Pulmonary artery endothelial cell (primary cell): ENCODE measurements at places on chromosomes 4 and X. TPM values are rescaled to one million over a fixed set of nuclear protein-coding genes. Genes with fewer than 3 reads are reported as not detected.

The CXCL9 gene
- total RNA-seq, result not detected in 2 replicates

The CSAG2 gene
- total RNA-seq, result not detected in 2 replicates

The TMPRSS11B gene
- not detected in 2 replicates for total RNA-seq

The WDFY3 gene
- total RNA-seq, result 95.5 and 129 TPM in 2 replicates

The ARHGAP6 gene
- total RNA-seq, result 0.11 and 0.86 TPM in 2 replicates

The ATOH1 gene
- total RNA-seq, result not detected in 2 replicates

The AFM gene
- not detected in 2 replicates for total RNA-seq

The BRS3 gene
- not detected in 2 replicates for total RNA-seq

The L1CAM gene
- total RNA-seq, result 0.11 and 0.13 TPM in 2 replicates

DNA sequence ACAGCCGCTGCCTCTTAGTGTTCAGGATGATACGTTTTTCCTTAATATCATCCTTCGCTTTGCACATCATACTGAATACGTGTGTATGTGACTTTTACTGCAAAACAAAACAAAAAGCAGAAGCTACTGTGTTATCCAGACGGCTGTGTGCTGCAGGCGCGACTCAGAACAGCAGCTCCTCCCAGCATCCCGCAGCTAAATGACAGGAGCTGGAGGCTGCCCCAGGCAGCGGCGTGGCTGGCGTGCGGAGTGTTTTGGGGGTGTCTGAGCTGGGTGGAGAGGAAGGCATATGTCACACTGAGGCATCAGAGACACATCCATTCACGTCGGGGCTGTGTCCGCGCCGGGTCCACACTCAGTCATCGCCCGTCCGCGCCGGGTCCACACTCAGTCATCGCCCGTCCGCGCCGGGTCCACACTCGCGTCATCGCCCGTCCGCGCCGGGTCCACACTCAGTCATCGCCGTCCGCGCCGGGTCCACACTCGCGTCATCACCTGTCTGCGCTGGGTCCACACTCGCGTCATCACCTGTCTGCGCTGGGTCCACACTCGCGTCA, 16.6 kb downstream of the PCGF3 start:
- no peak for DNase-seq

DNA sequence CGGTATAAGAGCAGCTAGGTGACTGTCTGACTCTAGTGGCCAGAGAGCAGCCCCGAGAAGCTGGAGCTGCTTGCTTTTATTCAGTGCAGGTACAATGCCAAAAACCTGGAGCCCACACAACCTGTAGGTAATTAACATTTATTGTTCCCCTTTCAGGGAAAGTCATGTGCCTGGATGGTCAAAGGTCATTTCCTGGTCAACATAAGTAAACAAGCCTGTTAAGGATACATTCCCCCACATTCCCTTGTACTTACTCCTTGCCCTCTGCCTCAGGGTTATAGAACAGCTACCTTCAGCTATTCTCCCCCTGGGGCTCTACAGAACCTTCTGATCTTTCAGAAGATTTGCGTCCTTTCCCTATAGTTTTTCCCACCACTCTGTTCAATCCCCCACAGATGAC, 253.4 kb downstream of the TMA16 start:
- DNase-seq, result no peak

DNA sequence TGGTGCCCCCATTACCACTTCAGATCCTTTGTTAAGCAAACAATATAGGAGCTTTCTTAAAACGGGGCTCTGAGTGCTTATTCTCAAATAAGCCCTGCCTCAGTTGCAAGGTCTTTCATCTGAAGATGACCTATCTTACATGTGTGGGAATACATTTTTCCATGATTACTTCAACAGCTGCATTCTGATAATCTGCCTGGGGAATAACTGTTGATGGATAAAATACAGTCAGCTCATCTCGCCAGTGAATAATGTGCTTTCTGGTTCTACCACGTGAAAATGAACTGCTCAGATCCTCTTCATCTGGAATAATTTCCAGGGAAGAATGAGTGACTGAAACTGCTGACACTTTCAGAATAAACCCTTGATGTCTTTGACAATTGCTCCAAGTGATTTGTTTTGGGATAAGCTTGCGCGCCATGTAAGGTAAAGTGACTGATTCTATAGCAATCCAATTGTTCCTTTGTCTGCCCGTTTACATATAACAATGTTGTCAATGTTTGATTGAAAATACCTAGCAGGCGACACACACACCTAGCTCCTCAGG, 161.3 kb downstream of the RTL9 start:
- no peak for DNase-seq

DNA sequence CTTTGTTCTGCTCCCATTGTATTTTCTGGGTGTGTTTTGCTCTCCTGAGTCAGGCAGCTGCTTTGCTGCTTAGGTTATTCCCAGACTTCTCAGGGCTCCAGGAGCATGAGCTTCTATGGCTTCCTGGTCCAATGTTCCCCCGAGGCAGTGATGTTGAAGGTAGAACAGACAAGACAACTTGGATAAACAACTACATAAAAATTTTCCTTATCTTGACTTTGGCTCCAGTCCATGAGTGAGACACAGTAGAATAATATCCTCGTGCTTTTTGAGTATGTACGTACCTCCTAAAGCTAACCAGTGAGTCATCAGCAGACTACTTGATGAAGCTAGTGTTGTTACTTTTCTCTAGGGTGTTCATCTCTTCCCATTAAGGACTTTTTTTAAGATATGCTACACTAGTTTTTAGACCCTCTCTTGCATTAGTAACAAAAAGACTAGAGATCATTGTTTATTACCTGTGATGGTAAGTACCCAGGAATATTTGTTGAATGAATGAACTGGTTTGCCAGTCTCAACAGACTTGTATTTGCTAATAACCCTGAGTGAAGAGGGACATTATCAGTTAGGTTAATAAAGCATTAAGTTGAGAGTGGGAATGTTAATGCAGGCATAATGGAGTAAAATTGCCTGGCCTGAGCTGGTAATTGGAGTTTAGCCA, 131.9 kb downstream of the FHIP1A start:
- DNase-seq, result peak; percentile 8

DNA sequence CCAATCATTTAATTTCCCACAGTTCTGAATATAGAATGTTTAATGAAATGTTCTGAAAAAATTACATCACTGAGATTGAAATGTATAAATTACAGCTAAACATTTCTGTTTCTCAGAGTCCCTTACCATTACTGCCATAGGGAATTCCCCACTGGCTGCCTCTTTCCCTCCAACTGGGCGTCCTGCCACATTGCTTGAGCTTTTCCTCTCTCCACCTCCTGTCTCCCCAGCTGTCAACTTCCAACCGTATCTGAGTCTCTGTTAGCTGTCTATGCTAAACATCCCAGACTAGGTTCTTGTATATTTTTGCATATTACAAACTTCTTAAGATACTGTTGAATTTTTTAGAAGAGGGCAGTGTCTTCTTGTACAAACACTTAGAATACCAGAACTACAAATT, 407.3 kb upstream of the SLIT2 start:
- DNase-seq, result no peak

- DNase-seq, result no peak
Measured at GRCh38 chrX:101237041-101237440, 17.5 kb downstream of the DRP2 start.

- no peak for DNase-seq
Measured at GRCh38 chr4:3463556-3464348, 646 bp downstream of the DOK7 start.

- DNase-seq, result no peak
Measured at GRCh38 chrX:152991123-152991522, 2.8 kb downstream of the PNMA5 start.

DNA sequence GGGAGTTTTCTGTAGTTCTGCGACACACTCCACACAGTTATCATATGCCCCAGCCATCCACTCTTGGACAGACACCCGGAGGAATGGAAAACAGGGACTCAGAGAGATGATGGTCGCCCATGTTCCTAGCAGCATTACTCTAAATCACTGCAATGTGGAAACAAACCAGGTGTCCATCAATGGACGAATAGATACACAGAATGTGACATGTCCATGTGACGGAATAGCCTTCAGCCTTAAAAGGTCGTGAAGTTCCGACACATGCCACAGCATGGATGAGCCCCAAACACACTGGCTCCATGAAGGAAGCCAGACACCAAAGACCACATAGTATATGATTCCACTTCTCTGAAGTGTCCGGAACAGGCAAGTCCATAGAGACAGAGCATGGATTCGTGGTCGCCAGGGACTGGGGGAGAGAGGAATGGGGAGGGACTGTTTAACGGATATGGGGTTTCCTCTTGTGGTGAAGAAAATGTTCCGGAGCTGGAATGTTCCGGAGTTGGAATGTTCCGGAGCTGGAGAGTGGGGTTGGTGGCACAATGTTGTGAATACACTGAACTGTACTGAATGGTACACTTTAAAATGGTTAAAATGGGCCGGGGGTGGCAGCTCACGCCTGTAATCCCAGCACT, 28.7 kb upstream of the AFAP1 start:
- DNase-seq, result peak; percentile 70

GRCh38 chr4:158817562-158818296, 48.9 kb downstream of the FNIP2 start:
- no peak for DNase-seq

DNA sequence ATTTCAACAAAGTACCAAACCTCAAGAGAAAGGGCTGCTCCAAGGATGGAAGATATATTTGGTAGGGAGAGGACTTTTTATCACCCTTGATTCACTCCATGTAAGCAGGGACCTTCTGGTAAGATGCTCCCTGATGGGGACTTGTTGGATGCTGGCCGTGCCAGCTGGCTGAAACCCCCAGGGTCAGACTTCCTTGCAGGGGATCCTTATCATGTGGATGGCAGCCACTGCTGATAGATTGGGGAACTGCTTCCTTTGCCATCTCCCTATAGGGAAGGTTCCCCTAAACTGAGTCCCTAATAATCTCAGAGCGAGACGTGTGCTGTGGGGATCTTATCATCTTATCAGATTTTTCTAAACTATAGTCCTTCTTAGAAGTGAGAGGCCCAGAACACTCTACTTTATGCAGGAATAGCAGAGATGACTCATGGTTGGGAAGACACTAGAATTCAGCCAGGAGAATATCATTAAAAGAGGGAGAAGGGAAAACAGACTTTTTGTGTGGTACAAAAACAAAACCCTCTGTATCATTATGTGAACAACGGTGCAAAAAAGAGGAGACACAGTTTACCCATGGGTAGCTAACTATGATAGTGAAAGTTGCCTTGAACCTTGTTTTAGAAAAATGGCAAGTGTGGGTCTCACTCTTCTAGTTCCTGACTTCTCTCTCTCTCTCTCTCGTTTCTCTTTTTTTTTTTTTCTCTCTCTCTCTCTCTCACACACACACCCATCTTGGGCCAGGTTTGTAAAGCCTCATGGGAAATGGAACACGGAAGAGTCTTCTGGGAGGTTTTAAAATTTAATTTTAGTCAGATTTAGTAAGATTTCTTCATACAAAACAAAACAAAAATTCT, 16.1 kb downstream of the RHOH start:
- no peak for DNase-seq

DNA sequence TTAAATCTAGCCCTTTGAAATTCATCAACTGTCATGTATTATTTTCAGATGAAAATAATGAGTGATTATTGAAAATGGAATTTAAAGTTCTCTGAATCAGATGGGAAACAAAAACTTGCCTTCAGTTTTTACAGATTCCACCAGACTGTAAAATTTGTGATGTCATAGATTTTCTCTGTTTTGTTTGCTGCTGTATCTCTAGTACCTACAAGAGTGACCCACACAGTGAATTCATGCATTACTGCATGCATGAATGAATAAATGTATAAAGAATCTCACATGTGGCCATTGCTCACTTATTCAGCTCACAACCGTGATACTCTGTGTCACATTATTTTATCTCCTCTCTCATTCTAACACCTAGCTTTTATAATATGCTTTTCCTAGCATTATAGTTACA, 532.2 kb upstream of the AGA start:
- no peak for DNase-seq

DNA sequence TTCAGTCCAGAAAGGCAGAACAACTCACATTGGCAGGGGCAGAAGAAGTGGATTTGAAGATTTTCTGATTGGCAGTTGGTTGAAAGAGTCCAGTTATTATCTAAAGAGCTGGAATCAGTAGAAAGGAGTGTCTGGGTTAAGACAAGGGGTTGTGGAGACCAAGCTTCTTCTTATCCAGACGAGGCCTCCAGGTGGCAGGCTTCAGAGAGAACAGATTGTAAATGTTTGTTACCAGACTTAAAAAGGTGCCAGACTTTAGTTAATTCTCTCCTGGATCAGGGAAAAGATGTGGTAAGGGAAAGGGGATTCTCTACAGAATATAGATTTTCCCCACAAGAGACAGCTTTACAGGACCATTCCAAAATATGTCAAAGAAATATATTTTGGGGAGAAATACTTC, 36.7 kb upstream of the TLR3 start:
- no peak for DNase-seq

GRCh38 chrX:34144246-34144645, 12.1 kb upstream of the FAM47A start:
- no peak for DNase-seq
